Adrenal gland (tissue), 19 donors: ENCODE measurements at places on chromosomes 3 and 15.

- no peak for DNase-seq
Measured at GRCh38 chr15:35679186-35679585, 133.2 kb upstream of the DPH6 start.

DNA sequence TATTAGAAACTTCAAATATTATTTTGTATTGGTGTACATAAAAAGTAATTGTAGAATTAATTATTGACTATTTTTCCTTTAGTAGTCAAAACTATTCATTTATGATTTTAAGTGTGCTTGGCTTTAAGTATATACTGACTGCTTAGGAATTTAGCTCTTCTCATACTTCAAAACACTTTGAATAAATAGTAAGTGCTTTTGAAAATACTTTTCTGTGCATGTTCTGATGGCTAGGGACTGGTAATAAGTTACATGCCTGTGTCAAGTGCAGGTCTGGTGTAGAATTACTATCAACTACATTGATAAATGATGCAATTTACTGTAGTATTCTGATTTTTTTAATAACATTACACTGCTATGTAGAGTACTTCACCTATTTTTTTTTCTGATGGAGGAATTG lies 397.6 kb upstream of the SGO1 start:
- no peak for DNase-seq

DNA sequence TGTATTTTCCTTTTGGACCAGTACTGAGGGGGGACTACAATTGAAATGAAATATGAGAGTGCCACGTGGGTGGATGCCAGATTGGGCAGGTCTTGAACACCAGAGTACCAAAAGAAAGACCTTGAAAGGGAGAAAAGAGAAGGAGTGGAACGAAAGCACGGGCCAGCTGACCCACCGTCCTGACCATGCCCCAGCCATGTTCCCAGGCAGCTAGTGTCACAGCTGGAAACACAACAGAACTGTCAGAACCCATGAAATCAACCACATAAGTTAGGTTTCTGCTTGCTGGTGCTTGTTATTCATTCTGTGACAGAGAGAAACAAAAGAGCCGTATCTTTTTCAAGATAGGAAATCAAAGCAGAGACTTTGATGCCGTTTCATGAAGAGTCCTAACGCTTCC lies 268.8 kb downstream of the MEX3B start:
- DNase-seq: no peak

DNA sequence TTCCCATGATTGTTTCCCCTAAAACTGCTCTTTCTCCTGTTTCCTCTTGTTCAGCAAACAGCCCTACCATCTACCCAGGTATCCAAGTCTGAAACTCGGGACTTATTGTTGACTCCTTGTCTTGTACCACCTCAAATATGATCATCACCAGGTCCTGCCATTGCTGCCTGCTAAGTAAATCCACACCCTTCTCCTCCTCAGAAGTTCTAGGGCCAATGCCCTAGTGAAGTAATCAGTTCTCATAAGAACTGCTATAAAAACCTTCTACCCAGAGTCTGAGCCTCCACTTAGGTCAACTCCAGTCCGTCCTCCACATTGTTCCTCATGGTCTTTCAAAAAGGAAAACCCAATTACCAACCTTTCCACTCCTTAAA lies 77.0 kb upstream of the IL12A start:
- no peak for DNase-seq

DNA sequence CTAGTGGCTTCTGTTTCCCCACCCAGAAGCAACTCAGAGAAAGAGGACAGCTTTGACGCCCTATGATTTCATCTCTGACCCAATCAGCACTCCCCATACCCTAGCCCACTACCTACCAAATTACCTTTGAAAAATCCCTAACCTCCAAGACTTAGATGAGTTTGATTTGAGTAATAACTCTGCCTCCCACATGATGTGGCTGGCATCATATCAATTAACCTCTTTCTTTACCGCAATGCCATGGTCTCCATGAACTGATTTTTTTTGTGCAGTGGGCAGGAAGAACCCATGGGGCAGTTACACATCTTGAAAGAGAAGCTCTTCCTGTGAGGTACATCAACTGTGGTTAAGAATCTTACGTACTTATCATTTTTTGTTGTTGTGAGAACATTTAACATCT lies 25.5 kb upstream of the APOD start:
- no peak for DNase-seq

DNA sequence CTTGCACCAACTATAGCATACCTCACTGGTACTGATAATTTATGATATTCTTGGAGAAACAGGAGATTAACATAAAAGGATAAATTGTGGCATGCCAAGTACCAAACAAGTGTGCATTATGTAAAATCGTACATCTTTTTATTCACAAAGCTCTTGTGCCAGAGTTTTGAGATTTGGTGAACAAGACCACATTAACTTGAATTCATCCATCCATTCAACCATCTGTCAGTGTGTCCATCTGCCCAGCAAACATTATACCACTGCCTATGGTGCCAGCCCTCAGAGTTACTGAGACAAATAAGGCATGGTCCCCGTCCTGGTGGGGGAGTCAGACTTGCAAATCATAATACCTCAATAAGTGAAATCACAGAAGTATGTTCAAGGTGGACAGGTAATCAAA lies 17.0 kb upstream of the NEO1 start:
- DNase-seq: no peak

GRCh38 chr3:184683900-184684560 lies 27.8 kb downstream of the MAGEF1 start:
- DNase-seq: no peak

- DNase-seq: peak; percentile 32
Measured at GRCh38 chr15:45402955-45403877, 24.9 kb upstream of the GATM start.

GRCh38 chr3:106272302-106272701 lies 403.5 kb upstream of the CBLB start:
- DNase-seq: no peak

DNA sequence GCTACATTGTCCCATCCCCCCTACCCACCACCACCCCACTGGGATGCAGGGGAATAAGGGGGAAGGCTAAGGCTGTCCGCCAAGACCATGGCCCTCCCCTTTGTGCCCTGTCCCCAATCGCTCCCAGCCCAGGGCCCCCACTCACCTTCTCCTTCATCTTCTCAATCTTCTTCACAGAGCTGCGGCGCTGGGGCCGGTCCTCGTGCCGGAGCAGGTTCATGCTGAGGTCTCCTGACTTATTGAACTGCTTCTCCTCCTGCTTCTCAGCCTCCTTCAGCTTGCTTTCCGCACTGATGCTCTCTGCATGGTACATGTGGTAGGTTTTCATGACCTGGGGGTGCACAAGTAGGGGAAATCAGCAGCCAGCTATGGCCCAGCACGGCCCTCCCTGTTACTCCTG lies 101.0 kb upstream of the RAD18 start:
- DNase-seq: no peak

DNA sequence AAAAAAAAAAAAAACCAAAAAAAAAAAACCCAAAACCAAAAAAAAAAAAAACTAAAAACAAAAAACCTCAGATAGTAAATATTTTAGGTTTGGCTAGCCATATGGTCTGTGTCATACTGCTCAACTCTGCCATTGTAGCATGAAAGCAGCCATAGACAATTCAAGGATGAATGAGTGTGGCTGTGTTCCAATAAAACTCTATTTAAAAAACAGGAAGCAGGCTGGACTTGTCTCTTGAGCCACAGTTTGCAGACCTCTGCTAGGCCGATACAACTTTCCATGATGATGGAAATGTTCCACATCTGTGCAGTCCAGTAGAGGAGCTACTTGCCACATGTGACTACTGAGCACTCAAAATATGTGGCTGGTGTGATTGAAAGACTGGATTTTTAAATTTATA lies 11.1 kb downstream of the EFCAB12 start:
- DNase-seq: peak; percentile 39

GRCh38 chr3:170814822-170815221 lies 55.2 kb downstream of the RPL22L1 start:
- no peak for DNase-seq

DNA sequence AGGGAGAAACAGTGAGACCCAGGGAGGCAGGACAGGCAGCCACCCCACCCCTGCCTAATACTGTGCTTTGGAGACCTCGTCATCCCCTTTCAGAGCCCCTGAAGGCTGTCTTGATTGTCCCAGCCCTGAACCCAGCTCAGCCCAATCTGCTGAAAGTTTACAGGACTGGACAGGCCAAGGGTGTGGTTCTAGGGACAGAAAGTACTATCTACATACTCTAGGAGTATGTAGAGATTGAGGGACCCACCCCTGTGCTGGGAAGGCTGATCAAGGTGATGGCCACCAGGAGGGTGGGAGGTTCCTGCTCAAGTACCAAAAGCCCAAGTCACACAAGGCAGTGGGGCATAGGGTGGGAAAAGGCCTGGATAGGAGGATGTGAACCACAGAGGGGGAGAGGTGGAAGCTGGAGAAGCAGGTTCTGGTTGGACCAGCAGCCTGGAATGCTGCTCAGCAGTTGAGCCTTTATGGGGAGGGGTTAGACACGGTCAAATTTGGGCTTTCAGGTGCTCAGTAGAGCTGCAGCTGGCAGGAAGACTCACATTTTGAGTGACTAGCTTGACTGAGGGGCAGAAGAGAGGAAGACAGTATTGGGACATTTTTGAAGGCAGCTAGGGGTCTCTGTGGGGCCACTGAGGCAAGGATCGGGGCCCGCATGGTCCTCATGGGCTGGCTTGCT lies 6.7 kb downstream of the NBEAL2 start:
- DNase-seq: no peak

DNA sequence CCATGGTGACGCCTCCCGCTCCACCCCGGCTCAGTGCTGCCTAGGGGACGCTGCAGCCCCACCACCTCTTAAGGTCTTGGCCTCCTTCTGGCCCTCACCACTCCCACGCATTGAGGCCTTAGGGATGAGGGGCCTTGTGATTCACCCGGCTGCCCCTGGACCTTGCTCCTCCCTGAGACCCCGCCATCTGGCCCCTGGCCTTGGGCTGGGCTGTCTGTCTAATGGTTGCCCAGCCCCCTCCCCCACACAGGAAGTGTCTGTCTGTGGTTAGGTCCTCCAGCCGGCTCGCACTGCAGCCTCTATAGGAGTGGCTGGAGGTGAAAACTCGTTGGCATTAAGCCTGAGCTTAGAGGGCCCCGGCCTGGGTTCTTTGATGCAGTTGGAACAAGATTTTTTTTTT lies 21.5 kb upstream of the MTHFS start:
- DNase-seq: no peak

DNA sequence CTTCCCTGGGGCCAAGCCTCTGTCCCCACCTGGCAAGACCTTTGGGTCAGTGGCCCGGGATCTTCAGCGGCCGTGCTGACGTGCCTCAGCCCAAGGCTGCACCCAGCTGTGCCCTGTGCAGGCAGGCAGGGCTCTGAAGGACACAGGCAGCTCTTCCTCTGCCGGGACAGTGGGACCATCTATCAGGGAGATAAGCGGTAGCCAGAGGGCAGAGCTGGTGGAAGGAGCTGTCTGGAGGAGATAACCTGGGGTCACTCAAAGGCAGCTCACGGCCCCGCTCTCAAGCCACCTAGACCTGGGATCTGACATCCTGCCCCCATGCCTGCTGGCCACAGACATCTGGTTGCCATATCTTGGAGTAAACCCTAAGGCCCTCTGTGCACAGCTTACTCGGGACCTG lies 27.3 kb downstream of the DUSP7 start:
- DNase-seq: peak; percentile 86
